ENCODE measurements at places on chromosomes 13 and 19.

GRCh38 chr19:4477034-4477801 is 5.1 kb downstream of the HDGFL2 start:
- DNase-seq, result no peak

GRCh38 chr13:62131604-62132003 is 716.0 kb upstream of the PCDH20 start:
- no peak for DNase-seq

DNA sequence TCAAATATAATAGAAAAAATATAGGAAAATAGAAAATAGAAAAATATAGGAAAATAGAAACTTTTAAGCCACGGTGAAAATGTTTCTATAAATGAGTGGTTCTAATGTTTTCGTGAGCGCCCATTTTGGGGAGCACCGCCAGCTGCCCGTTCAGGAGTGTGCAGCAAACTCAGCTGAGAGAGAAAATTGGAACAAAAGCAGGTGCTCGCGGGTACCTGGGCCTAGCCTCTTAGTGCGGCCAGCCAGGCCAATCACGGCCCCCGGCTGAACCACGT is 204 bp upstream of the PDX1 start:
- DNase-seq, result no peak

- no peak for DNase-seq
Measured at GRCh38 chr13:95367309-95367843, 66.1 kb upstream of the ABCC4 start.

GRCh38 chr13:69683921-69684686 is 423.5 kb upstream of the ATXN8OS start:
- DNase-seq, result no peak

- DNase-seq, result peak; percentile 48
Measured at GRCh38 chr19:10010247-10010691, at the start of gene COL5A3. Gene COL5A3, minus strand, starts transcription at chr19:10010504. Its CDS starts 119 bp downstream, at chr19:10010385.

GRCh38 chr13:56530096-56530495 is 610.6 kb upstream of the PRR20A start:
- no peak for DNase-seq

- no peak for DNase-seq
Measured at GRCh38 chr19:18415178-18415867, 3.9 kb upstream of the SSBP4 start.

GRCh38 chr19:16076958-16077611 is 790 bp downstream of the TPM4 start:
- DNase-seq, result no peak

DNA sequence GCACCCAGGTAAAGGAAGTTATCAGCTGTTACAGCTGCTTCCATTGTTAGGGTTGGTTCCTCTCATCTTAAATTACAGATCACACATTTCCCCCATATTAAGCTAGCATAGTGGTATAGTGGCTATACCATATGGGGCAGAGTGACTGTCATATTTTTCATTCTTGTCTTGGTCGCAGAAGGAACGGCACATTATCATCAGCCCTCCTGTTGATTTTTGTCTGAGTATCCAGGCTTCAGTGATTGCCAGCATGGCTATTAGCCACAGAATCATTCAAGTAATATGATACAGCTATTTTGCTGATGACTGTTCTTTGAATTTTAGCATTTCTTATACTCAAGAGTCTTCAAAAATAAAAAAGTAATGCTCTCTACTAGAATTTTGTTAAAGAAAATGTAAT is 240.9 kb downstream of the LIG4 start:
- DNase-seq, result no peak

DNA sequence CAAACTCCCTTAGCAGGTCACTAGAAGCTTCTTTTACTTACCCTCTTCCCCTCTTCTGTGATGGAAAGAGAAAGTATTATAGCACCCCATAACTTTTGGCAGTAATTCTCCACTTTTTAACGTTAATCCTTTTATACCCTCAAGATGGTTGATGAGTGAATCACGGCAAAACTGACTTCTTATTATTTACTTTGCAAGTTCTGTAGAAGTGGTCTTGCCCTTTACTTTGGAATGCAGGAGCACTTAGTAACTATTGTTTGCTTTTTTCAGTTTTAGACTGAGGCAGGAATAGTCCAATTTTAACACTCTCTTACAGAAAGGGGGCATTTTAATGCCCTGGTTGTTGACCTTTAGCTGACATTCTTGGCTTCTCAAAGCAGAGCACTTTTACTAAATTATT is 260.1 kb downstream of the LMO7 start:
- DNase-seq, result no peak

DNA sequence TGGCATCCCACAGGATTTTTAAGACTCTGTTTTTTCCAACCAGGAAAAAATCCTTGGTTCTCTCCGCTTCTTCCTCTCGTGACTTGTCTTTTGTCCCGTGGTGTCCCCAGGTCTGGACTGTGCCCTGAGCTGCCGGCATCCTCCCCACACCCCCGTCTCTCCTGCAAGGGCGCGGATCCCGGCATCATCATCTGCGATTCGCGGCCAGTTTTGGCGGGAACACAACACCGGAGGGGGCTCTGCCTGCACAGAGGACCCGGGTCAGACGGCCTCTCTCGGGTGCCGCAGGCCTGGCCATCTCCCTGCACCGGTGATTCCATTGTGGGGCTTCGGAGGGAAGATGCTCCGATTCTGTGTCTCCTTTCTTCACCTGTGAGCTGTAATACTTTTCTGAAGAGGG is 18.8 kb upstream of the GAS6 start:
- no peak for DNase-seq

DNA sequence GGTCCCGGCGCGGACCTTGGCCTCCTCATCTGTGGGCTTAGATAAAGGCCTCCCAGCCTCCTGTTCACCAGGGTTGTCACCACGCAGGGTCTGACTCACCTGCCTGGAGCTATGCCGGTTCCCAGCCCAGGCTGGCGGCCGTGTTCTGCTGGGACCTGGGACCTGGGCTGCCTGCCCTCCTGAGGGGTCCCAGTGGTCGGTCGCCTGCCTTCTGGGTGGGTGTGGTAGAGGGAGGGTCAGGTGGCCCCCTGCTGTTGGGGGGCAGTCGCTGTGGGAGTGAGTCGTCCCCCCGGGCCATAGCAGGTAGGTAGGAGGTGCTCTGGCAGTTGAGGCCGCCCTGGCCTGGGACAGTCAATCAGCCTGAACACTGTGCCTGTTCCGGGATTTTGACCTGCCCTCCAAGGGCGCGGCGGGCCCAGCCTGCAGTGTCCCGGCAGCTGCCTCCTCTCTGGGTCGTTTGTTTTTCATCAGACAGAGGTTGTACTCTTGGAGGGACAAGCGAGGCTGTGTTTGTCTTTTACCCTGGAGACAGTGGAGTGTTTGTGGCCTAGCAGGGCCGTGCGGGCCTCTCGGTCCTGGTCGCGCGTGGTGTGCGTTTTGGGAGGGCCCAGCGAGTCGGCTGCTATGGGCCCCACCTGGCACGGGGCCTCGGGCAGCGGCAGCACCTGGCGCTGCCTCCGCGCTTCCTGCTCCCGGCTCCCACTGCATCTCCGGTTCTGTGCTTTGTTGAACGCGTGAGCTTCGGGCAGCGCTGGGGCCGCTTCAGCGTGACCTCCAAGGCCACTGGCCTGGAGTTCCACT is 2.6 kb downstream of the ADAT3 start:
- DNase-seq, result no peak

DNA sequence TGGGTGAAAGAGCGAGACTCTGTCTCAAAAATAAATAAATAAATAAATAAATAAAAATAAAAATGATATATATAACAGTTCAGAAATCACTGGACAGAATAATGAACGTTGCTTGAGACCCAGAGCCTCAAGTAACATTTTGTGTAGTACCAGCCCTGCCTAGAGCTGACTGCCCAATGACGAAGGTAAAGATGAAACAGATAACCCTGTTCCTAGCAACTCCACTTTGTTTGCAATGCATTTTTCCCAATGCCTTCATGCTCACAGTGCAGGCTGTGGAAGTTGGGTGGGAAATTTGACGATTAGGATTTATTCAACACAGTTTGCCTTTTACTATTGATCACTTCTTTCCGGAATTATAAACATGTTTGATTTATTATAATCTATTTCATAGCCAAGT is 22.2 kb upstream of the FRY start:
- DNase-seq, result no peak

GRCh38 chr13:56528040-56528790 is 612.5 kb upstream of the PRR20A start:
- no peak for DNase-seq
